SHP77 treated with DMSO at 0.1 percent for 48 hours (cell line): ENCODE measurements at places on chromosomes 3 and 15.

- DNase-seq = no peak
These were observed 682.5 kb downstream of the NR2F2 start for GRCh38 chr15:97012986-97013385.

GRCh38 chr15:90013503-90013937 is 12.4 kb downstream of the ZNF710 start:
- no peak for DNase-seq

- no peak for DNase-seq
These were observed 729.6 kb upstream of the NR2F2 start for GRCh38 chr15:95600884-95601283.

DNA sequence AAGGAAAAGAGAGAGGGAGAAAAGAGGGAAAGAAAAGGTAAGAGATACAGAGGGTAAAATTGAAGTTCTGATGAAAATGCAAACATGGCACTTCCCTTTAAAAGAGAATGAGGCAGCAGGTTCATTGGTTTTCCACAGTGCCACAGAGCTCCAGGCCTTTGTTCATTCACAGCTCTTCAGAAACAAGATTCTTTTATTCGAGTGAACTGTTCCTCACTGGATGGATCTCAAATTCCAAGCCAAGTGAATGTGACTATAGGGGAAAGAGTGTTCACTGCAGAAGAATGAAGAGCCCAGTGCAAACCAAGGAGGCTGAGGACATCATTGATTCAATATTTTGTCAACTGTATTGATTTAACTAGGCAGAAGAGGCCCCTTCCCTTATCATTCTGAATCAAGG is 280.3 kb upstream of the PROK2 start:
- DNase-seq = no peak

DNA sequence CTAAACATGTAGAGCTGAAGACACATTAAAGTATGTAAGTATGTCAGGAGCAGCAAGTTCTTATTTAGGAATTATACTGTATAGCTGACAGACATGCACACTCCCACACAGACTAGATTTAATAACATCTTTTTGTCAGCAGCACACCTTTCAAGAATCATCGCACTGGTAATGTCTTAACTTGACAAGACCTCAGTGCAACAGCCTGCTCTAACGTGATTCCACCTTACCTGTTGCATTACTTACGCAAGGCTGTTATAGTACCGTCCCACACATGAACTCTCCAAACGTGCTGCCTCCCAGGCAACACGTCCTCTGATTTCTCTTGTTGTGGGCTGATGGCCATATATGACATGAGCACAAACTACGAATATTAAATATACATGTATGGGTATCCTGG is 11.9 kb downstream of the CHRM5 start:
- DNase-seq = no peak

DNA sequence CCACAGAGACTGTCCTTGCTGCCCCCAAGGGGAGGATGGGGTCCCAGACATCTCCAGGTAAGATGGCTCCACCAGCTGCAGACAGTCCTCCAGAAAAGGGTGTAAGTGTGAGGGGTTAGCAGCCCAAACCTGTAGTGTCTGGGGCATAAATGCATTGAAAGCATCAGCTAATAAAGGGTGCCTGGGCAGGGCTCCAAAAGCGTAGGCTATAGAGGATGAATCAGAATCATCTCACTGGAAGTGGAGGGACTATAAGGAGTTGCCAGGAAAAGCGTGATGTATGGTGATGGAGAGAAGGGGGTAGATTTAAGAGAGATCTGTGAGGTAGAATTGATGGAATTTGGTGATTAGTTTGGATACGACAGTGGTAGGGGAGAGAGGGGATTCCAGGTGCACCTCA is 79.9 kb upstream of the ONECUT1 start:
- DNase-seq = no peak

DNA sequence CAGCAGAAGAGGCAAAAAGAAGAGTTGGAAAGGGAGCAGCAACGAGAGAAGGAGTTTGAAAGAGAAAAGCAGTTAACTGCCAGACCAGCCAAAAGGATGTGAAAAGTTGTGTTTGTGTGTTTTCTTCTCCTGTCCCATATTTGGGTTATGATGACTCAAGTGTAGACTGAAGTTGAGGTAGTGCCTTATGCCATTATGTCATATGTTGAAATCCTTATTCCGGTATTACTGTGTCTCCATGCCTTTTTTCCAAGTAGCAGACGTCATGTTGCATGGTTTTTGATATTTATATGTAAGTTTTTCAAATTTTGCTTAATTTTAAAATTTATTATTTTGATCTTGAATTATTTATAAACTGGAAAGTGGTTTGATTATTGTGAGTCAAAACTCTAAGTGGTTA is 19.2 kb downstream of the BLOC1S6 start:
- DNase-seq = no peak

- no peak for DNase-seq
These were observed 584.4 kb upstream of the TBL1XR1 start for GRCh38 chr3:177781686-177782161.

DNA sequence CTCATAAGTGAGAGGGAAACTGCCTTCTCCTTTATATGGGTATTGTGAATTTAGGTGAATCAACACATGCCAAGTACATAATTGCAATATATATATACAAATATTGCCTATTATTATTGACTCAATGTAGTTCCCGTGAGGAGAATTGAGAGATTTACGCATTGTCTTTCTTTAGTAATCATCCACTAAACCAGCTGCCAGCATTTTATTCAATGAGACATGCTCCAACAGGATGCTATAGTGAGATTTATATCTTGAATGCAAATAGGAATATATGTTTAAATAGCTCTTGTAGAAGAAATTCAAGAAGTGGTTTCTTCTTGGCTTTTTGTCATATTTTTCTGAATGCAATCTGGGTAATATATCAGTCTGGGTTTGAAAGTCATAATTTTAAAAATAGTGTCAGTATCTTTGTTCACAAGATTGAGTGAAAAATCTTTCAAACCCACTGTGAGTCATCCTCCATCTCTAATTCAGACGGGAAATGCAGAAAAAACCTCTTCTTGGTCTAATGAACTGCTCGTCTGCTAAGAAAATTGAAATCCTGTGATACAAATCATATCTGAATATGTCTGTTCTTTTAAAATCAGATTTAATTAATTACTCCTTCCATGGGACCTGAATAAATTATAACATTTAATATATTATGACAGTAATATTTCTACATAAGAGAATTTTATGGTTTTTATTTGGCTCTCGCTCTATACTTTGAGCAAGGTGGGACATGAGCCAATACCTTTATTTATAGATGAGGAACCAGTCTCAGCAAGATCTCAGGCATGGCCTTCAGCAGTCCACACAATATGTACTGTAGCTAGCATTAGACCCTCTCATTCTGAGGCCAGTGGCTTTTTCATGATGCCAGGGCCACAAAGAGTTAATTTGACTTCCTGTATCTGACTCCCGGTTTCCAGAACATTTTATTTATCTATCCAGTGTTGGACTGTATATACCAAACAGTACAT is 516.0 kb downstream of the GABRG3 start:
- DNase-seq = no peak

DNA sequence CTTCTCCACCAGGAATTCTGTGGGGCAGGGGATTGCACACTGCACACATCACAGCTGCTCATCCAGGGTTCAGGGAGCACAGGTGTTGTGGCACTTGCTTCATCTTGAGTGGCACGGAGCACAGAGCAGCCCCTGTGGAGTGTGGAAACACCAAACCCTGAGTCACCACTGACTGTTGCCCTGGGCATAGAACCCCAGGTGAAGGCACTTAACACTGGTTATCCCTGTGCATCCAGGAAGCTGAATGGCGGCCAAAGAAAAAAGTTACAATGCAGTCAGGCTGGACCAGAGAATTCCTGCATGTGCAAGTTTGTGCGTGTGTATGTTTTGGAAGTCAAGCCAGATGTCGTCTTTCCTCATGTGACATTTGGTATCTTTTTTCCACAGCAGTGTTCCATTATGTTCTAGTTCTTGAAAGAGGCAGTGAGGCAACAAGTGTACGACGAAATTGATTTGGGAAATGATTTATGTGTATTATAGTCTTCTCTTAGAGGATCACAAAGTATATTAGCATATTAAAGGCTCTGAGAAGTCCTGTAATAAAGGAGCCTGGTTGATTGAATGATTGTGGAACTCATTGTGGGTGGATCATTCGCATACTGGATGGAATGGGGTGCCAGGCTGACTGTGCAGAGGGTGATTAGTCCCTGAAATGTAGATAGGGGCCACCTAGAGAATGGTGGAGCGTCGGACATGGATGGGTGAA is 292.3 kb downstream of the TLE3 start:
- DNase-seq = no peak

GRCh38 chr3:54134713-54135112 is 12.4 kb downstream of the CACNA2D3 start:
- no peak for DNase-seq

- no peak for DNase-seq
These were observed 251.4 kb upstream of the ROPN1 start for GRCh38 chr3:124243177-124243859.

DNA sequence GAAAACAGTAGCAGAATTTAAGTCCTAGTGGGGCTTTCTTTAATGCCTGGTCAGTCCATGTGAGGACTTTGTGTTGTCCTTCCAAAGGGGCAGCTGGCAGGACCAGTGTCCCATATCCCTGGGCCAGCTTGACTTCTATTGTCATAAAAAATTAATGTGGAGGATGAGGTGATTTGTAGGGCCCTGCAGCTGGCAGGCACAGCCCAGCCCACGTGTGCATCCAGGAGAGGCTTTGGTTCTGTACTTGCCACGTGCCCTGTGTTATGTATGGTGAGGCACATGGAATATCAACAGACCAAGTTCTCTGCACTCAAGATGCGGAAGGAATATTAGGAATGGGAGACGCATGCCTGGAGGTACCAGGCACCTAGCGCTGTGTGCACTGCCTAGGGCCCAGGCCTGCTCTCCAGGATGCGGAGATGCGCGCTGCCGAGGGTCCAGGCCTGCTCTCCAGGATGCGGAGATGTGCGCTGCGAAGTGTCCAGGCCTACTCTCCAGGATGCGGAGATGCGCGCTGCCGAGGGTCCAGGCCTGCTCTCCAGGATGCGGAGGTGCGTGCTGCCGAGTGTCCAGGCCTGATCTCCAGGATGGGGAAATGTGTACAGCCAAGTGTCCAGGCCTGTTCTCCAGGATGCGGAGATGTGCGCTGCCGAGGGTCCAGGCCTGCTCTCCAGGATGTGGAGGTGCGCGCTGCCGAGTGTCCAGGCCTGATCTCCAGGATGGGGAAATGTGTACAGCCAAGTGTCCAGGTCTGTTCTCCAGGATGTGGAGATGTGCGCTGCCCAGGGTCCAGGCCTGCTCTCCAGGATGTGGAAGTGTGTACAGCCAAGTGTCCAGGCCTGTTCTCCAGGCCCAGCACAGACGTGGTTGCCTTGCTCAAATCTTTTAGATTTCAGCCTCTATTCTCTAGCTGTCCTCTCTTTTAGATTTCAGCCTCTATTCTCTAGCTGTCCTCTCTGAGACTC is 183.3 kb upstream of the ROPN1 start:
- DNase-seq = peak; percentile 76

DNA sequence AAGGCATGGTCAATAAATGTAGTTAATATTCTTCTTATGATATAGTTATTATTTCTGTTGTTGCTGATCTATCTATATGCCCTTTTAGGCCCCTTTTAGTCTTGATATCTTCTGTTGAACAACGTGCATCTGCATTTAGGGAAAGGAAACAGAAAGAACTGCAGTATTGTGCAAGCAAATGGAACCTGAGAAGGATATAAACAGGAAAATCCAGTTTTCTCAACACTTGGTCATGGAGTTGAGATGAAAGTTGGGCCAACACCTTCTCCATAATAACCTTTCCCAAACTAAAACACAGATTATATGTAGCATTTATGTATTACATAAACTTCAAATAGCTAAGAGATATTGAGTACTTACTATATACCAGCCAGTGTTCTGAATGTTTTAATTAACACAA is 179.7 kb downstream of the ADAMTS9 start:
- no peak for DNase-seq

DNA sequence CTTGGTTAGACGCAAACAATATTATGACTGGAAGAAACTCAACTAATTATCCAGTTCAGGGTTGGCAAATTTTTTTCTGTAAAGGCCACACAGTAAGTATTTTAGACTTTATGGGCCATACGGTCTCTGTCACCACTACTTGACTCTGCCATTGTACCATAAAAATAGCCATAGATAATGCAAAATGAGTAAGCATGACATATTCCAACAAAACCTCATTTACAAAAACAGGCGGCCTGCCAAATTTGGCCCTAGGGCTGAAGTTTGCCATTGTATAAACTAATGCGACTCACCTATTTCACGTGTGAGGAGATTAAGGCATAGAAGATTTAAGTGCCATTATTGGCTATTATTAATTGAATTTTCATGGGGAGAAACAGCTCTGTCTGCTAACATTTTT is 116.8 kb upstream of the CNTN6 start:
- DNase-seq = no peak

DNA sequence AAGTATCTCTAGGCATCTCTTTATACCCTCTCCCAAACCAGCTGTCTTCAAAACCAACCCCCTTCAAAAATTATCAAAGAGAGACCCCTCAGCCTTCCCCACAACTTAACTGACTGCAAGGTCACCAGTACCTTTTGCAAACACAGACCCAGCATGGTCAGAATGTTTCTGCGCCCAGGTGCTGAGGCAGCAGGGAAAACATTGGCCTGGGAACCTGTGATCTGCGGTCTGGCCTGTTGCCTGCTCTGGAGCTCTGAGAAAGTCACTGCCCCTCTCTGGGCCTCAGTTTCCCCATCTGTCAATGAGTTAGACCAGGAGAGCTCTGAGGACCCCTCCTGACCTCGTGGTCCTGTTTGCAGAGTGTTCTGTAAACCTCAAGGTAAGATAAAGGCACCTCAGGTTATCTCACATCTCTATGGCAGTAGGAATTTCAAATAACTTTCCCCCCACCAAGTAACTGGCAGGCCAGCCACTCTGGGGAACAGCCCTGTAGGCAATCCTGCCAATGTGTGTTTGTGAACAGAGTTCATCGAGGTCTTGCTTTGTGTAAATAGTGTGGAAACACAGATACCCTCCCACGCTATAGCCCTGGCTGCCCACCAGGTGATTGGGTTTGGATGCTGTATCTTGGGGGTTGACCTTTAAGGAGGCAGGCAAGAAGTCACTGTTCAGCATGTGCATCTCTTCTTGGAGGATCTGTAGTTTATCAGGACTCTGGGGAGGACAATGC is 50.0 kb upstream of the SMAD6 start:
- DNase-seq = no peak

DNA sequence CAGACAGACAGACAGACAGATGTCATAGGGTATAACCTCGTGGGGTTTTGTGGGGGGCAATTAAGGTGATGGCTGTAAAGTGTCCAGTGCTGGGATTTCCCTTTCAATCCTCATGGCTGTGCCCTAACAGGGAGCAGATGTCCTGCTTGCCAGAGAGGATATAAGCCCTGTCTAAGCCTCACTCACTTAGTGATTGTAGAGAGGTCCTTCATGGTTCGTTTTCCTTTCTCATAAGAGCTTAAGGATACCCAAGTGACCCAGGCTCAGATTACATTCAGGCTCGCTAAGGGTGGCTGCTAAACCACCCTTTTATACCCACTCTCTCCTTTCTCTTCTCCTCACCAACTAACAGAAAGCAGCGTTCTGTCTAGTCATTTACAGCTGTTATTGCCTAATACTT is 19.2 kb downstream of the LYSMD2 start:
- no peak for DNase-seq
